ENCODE measurements at places on chromosomes 3 and 15. TPM values are rescaled to one million over a fixed set of nuclear protein-coding genes. Genes with fewer than 3 reads are reported as not detected.

- no peak for DNase-seq
Observed at GRCh38 chr15:70275461-70276138, 177.9 kb upstream of the TLE3 start.

DNA sequence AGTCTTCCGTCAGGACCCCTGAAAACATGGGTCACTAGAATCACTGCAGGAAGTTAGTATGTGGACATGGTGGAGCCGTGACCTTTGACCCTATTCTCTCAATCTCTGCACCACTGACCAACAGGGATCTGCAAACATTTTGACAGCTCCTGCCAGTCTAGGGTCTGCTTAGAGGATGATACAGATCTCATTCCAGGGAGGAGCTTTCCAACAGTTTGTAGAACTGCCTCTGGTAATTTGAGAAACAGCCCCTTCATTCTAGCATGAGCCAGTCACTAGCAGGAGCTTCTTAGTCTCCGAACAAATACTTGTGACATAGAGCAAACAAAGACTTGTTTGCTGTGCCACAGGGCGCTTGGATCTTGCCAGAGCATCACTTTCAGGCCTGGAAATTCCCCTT lies 270.3 kb upstream of the CFAP20DC start:
- no peak for DNase-seq

- no peak for DNase-seq
Observed at GRCh38 chr3:8458711-8459110, 42.9 kb upstream of the LMCD1 start.

DNA sequence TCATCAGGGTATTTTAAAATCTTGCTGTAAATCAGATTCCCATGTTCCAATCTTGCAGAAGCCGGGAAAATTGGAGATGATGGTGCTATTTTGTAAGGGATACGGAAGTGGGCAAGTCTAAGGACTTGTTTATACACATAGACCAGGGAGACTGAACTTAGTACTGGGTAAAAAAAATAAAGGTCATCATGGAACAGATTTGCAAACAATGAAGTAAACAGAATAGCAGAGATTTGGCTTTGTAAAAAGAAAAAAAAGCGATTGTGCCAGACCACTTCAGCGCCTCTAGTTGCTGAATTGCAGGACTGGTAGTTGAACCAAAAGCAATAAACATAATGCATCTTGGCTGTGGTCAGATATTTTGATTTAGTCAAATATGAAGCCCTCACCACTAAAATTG lies 229.1 kb downstream of the TP63 start:
- no peak for DNase-seq

- no peak for DNase-seq
Observed at GRCh38 chr3:33364060-33364459, 76.1 kb downstream of the UBP1 start.

GRCh38 chr3:172973799-172974198 lies 167.2 kb downstream of the SPATA16 start:
- no peak for DNase-seq

GRCh38 chr3:32484436-32484835 lies 18.2 kb downstream of the CMTM6 start:
- DNase-seq: no peak

GRCh38 chr3:111571907-111572460 lies 23.2 kb downstream of the ZBED2 start:
- no peak for DNase-seq

- no peak for DNase-seq
Observed at GRCh38 chr15:72153269-72154000, 35.2 kb downstream of the SENP8 start.

DNA sequence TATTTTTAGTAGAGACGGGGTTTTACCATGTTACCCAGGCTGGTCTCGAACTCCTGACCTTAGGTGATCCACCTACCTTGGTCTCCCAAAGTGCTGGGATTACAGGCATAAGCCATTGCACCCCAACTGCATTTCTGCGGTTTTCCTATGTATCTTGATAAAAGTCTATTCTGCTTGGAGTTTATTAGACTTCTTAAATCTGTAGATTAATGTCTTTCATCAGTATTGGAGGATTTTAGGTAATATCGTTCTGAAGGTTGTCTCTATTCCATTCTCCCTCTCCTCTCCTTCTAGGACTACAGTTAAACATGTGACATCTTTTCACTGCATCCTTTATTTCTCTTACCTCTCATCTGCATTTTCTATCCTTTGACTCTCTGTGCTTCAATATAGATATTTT lies 46.3 kb upstream of the GCNT3 start:
- no peak for DNase-seq

GRCh38 chr3:112010636-112011035 lies 11.9 kb downstream of the TAGLN3 start:
- no peak for DNase-seq

ARHGEF26 gene
- 0.23 TPM for total RNA-seq

C15orf62 gene
- total RNA-seq: 0.82 TPM

MASP1 gene
- total RNA-seq: not detected

ALDH1A2 gene
- total RNA-seq: 0.82 TPM

CASR gene
- total RNA-seq: not detected

ZSCAN29 gene
- 31.2 TPM for total RNA-seq

LRRK1 gene
- total RNA-seq: 1.2 TPM
